ENCODE measurements at places on chromosomes 7 and 10.

- no peak for DNase-seq
Observed at GRCh38 chr10:124615259-124615658, 128.9 kb downstream of the FAM53B start.

GRCh38 chr10:1408651-1409367 lies 328.5 kb downstream of the ADARB2 start:
- no peak for DNase-seq

- DNase-seq: no peak
Observed at GRCh38 chr7:47358944-47359588, 222.8 kb downstream of the TNS3 start.

DNA sequence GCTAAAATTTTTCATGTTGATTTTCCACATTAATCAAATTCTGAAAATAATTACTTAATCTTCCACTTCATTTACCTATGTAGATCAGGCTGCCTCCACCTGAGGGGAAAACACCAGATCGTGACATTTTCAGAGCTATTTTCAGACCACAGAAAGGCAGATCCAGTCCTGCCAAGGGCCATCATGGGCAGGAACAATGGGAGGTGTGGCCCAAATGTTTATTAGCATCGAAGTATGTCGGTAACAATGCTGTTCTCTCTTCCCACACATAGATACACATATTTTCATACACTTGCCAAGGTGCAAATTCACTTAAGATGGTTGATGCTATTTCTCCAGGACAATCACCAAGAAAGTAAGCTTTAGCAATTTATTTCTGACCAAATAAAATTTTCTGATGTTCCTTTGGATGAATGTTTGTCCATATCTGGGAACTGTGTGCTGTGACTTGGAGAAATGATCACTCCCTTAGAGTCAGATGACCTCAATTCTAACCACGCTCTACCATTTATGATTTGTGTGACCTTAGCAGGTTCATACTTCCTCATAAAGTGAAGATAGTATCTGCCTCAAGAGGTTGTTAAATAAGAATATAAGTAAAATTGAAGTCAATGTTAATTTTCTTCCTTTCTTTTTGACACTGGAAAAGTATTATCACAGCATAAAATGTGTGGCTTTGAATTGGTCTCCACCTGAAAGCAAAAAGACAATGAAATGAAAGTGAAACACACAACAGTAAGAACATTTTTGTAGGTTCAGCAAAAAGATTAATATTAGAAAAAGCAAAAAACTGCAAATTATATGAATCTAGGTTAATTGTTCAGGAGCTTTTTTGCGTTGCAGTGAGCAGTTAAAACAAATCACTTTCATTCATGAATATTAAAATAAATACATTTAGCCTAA lies 310.4 kb upstream of the PHF14 start:
- DNase-seq: no peak

DNA sequence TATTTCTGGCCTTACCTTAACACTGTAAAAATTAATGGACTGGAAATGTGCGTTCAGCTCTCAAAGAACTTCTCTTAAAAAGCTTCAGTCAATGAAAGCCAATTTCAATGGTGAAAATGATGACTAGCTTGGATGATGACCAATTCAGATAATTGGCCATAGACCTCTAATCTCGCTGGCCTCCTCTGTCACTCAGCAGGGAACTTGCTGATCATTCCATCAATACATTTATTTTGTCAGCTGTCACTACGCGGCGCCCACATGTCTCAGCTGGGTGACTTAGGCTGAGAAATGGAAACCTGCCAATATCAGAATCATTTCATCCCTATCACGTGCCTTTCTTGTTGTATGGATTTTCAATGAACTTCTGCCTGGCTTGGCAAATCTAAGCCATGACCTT lies 673.0 kb upstream of the AUTS2 start:
- DNase-seq: no peak

- DNase-seq: no peak
Observed at GRCh38 chr7:38220452-38220851, 42.4 kb downstream of the STARD3NL start.

DNA sequence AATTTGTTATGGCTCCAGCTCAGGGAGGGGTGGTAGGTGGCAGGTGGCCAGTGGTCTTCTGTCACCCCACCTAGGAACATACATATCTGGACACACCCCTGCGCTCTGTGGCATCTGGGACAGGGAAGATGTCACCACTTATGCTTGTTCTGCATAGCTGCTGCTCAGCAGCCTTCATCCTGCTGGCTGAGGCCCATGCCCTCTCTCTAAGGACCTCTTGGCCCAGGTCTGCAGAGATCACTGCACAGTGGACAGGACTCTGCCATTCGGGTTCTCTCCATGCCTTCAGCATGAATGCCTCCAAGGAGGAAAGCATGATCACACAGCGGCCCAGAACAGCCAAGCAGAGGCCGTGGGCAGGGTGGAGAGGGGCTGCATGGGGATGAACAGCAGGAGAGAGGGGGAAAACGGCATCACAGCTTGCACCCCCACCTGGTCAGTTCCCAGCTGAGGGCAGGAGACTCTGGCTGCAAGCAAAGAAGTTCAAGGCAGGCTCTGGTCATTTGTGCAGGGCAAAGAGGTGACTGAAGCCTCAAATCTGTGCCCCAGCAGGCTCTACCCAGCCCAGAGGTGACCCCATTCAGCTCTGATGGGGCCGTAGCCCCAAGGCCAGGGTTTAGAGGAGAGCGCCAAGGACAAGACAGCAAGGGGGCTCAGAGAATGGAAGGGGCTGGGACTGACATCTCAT lies 47.8 kb upstream of the GDF10 start:
- DNase-seq: no peak

- DNase-seq: peak; percentile 64
Observed at GRCh38 chr10:105950410-105950809, 1214.1 kb downstream of the SORCS1 start.

DNA sequence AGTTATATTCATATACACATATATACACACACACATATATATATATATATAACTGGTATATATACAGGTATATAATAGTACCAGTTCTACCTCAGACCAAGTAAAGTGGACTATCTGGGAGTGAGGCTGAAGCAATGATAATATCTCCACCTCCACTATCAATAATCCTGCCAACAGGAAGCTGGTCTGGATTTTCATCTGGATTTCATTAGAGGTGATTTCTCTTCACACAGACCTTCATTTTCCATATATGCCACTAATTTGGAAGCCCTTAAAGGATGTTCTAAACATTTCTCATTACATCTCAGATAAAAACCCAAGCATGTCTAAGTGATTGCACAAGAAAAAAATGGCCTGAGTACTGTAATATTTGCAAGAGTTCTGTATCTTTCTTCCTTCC lies 1.7 kb upstream of the SLC35B4 start:
- no peak for DNase-seq

DNA sequence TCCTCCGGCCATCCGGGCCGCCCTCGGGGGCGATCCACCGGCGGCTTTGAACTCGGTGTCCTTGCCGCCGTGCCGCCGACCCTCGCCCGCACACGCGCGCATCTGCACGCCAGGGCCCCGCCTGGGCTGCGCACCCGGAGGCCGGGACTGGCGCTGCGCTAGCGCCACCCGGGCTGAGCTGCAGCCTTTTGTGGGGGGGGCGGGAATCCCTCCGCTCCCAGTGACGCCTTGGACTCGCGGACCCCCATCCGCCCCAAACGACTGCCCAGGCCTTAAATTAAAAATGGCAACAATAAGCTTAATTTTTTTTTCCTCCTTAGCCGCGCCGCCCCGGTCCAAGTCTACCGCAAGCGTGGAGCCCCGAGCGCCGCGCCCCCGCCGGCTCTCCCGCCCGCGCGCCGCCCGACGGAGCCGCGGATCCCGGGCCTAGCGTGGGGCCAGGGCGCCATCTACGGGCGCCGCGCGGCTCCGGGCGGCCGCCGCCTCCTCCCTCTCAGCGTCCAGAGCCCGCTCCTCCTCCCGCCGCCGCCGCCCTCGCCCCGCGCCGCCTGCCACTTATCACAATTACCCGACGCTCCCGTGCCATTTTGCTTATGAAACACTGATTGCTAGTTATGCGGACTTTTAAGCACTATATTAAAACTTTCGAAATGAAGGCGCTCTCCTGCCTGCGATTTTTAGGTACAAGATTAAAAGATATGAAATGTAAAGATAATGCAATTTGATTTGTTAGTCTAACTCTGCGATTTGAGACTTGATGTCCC lies 7.5 kb upstream of the EBF3 start:
- DNase-seq: no peak

DNA sequence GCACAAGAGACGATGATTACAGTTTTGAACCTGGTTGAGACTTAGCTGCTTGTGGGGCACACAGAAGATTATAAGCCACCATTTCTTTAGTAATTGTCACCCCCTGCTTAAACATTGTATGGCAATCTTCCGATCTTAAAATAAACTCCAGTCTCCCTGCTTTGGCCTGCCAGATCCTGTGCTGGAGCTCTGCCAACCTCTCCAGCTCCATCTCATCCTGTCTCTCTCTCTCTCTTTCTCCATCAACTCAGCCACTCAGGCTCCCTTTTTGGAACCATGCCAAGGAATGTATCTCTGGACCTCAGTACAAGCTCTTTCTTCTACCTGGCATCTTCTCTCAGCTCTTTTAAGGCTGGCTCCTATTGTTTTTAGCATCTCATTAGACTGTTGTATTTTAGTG lies 1053.2 kb downstream of the REEP3 start:
- DNase-seq: no peak

DNA sequence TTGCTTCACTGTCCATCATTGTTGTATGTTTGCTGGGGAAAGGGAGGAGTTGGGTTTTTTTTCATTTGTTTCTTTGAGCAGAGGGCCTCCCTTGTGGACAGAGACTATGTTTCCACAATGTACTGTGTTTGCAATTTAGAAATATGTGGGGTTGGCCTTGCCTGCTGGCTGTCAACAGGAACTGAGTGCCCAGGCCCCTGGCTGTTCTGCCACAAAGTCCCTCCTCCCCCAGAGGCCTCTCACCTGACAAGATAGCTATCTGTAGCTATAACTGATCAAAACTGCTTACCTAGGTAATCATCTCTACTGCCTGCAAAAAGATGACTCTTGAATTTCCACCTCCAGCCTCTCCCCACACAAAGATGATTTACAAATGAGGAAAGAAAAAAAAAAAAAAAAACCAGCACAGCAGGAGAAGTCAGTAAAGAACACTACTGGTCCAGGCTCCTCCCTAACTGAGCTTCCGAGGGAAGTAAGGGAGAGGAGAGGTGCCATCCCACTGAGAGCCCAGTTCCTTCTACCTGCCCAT lies 121.8 kb downstream of the SGMS1 start:
- no peak for DNase-seq

GRCh38 chr7:158672975-158673374 lies 31.6 kb downstream of the NCAPG2 start:
- DNase-seq: no peak

DNA sequence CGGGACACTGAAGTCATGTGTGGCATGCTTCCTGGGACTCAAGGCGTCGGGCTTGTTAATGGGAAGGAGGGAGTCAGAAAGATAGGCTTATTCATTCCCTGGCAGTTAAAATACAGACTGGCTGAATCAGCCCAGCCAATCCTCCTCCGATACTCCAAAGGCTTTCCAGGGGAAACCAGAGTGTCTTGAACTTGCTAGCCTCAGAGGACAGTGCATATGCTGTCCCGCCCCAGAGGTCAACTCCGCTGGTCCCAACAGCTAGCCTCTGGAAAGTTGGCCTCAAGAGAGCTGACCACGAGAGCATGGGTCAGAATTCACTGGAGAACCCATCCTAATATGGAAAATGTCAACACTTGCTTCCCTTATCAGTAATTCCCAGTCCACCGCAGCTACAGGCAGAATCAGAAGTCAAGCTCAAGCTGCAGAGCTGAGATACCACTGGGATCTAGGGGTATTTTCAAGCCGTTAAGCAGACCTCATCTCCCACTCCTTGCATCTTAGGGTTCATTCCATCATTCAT lies 43.0 kb downstream of the ELMO1 start:
- peak; percentile 46 for DNase-seq

- DNase-seq: peak; percentile 33
Observed at GRCh38 chr7:143490717-143491306, 13.1 kb downstream of the TAS2R41 start.

GRCh38 chr10:123883673-123884320 lies 7.8 kb downstream of the CPXM2 start:
- DNase-seq: no peak

- DNase-seq: no peak
Observed at GRCh38 chr10:76032700-76033039, 601.2 kb downstream of the LRMDA start.

DNA sequence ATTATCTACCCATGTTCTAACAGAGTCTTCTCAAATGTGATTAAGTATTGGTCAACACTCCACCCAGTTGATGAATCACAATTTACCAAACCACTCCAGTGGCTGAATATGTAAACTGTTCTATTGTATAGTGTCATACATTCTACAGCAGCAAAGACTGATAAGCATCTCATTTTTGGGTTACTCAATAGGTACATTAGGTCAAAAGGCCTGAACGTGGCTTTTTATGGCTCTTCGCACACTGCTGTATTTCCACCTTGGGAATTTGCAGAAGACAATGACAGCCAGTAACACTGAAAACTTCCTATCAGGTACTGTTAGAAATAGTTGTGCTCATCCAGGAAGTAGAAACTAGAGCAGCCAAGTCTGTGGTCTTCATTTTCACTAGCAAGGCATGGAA lies 166.9 kb downstream of the GLI3 start:
- no peak for DNase-seq

GRCh38 chr10:13555884-13556510 lies 27.2 kb upstream of the BEND7 start:
- DNase-seq: no peak

DNA sequence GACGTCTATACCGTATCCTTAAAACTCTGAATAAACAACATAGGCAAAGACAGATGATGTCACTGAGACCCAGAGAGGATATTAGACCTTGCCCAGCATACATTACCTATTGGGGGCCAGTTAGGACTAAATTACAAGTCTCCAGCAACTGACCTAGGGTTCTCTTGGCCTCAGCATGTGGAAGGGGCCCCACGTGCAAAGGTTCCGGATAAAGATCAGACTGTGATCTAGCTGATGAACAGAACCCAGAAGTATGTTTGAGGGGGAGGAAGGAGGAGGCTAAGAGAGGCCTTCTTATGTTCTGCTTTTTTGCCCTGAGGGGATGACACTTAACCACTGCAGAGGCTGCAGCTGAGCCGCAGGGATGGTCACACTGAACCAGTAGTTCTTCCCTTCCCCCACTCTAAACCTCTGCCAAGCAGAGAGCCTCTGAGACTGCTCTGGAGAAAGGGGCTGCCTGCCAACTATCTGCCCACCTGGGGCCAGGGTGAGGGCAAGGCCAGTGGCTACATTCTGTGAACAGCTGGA lies 24.0 kb upstream of the KMT2C start:
- DNase-seq: peak; percentile 47

- no peak for DNase-seq
Observed at GRCh38 chr10:107727767-107728317, 563.3 kb upstream of the SORCS1 start.

GRCh38 chr7:13641714-13642113 lies 347.8 kb downstream of the ETV1 start:
- no peak for DNase-seq

- no peak for DNase-seq
Observed at GRCh38 chr7:70695795-70696083, 436.2 kb upstream of the GALNT17 start.

- DNase-seq: no peak
Observed at GRCh38 chr7:16604054-16604453, 41.5 kb downstream of the ANKMY2 start.

- no peak for DNase-seq
Observed at GRCh38 chr7:22698767-22699166, 28.2 kb upstream of the IL6 start.

GRCh38 chr7:79820387-79820786 lies 314.2 kb upstream of the GNAI1 start:
- peak; percentile 51 for DNase-seq

Data from right lobe of liver (tissue), 6 donors.